ENCODE measurements at places on chromosomes 3 and 15.
A peak's percentile ranks its signal among the peaks of the same experiment; 100 is the strongest.

GRCh38 chr3:149340310-149340933 is 7.0 kb upstream of the TM4SF18 start:
- DNase-seq: peak; percentile 32

DNA sequence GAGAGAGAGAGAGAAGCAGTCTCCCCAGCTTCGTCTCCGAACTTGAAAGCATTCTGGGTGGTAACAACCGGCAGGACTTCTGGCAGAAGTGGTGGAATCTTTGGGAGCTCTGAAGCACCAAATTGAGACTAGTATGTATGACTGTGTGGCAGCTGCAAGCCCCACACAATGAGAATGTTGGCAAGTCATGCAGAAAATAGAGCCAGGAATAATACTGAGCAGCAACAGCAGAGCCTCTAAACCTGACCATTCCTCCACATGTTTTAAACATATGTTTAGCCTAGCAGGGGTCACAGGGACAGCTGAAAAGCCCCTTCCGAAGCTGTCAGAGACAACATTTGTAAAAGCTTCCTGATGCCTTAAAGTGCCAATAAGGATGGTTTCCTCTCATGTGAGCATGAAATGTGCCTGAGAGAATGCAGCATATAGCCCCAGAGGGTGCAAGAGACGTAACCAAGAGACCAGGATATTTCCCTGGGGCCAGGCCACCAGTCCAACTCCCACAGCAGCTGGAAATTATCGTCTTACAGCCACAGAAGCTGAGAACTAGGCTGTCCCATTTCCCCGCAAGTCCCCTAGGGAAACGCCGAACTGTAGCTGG is 178.6 kb upstream of the CCDC54 start:
- DNase-seq: peak; percentile 52

DNA sequence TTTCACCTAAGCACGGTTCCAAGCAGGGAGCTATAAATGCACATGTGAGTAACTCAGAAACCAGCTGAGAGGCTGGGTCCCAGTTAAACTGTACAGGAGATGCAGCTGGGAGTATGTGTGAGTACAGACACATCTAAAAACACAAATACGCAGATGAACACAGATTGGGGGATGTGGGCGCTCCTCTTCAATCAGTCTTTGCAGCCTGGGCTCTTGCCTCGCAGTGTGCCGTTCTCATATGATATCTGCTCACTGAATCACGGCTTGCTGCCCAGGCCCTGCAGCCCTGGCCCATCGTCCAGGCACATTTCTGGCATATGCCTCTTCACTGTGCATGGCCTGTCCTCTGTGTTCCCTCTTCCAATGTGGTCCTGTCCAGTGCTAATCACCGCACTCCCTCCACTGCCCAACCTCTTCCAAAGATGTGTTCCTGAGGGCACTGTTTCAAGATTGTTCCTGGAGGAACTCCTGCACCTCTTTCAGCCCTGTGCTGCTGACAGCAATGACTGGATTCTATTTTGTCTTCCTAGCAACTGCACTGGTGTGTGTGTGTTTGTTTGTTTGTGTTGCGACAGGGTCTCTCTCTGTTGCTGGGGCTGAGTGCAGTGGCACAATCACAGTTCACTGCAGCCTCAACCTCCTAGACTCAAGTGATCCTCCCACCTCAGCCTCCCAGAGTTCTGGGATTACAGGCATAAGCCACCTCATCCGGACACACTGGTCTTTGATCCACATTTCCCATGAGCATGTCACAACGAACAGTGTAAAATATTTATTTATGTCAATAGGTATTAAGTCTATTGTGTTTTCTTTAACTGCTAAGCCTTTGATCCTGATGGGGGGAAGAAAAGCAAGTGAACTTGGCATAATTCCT is 17.0 kb downstream of the CA12 start:
- no peak for DNase-seq

- no peak for DNase-seq
Measured at GRCh38 chr3:139101396-139101795, 56.7 kb upstream of the PRR23C start.

GRCh38 chr15:88342666-88343065 is 86.1 kb upstream of the NTRK3 start:
- DNase-seq: peak; percentile 16

GRCh38 chr3:61315871-61316270 is 64.6 kb upstream of the FHIT start:
- peak; percentile 51 for DNase-seq

GRCh38 chr15:25374143-25374542 is 64.7 kb downstream of the UBE3A start:
- DNase-seq: no peak

DNA sequence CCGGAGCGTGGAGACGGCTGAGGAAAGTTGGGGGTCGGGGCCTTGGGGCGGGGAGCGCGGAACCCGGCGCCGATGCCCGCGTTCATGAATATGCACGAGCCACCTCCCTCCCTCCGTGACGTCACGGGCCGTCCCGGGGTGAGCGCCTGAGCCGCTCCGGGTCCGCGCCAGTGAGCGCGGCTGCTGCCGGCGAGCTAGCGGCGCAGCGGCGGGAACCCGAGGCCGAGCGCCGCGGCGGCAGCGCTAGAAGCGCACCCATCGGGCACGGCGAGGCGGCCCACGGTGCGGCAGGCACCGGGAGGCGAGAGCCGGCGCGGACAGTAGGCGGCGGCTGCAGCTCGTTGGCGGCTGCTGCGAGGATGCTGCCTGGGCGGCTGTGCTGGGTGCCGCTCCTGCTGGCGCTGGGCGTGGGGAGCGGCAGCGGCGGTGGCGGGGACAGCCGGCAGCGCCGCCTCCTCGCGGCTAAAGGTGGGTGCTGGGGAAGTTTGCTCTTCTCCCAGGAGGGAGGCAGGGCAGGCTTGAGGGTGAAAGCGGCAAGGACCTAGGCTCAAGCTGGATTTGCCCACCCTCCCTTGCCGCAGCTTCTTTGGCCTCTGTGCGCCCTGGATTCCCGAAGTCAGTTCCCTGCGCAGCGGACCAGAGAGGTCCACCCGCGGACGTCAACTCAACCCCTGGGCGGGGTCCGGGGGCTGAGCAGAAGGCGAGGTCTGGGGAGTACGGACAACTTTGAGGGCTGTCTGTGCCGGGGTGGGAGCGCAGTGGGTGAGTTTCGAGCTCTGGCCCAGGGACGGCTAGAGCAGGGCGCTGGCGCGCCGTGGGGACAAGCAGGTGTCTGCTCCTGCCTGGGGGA is at the start of gene CLSTN2:
Gene CLSTN2, plus strand, starts transcription at position 170 of the 850 bp plus-strand sequence.
- peak; percentile 71 for DNase-seq

- no peak for DNase-seq
Measured at GRCh38 chr3:130256821-130257340, 88.6 kb upstream of the COL6A5 start.

GRCh38 chr15:45980366-45980765 is 345.5 kb downstream of the SQOR start:
- no peak for DNase-seq

DNA sequence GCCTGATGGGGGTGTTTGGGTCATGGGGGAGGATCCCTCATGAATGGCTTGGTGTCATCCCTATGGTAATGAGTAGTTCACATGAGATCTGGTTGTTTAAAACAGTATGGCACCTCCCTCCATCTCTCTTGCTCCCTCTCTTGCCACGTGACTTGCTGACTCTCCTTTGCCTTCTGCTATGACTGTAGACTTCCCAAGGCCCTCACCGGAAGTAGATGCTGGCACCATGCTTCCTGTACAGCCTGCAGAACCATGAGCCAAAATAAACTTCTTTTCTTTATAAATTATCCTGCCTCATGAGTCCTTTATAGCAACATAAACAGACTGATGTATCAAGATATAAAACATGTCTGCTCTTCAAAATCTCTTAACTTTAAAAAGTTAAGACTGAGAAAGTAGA is 96.1 kb downstream of the TFDP2 start:
- peak; percentile 7 for DNase-seq

DNA sequence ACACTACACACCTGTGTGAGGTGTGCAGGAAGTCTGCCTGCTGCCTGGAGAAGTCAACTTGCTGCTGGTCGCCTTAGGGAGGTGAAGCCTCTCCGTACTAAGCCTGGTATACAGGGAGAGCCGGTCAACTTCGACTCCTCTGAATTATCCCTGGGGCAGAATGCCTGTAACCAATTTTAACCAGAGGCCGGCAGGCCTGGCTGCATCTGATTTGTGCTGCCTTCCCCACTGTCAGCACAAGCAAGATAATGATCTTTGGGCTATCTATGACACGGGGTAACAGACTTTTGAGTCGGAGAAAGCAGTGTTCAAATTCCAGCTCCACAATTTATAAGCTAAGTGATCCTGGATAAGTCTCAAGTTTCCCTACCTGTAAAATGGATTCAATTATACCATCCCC is 42.3 kb downstream of the MAGEF1 start:
- DNase-seq: no peak

- DNase-seq: no peak
Measured at GRCh38 chr3:133283958-133284807, 115.7 kb upstream of the BFSP2 start.

GRCh38 chr3:13580256-13581023 is 31.5 kb downstream of the FBLN2 start:
- no peak for DNase-seq

DNA sequence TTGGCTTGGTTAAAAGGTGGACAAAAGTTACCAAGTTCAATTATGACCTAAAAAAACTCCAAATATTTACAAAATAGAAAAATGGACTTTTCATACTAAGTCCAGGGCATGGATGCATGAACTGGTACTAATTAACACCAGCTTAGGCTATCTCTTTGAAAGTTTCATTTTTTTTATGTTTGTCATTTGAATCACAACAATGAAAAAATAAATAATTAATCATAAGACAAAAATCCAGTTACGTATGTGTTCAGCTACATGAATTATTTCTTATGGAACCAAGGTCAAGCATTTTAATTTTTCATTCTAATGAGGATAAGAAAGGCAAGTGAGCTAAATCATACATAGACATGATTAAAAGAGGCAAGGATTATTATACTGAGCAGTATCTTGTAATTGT is 23.7 kb upstream of the STRIT1 start:
- DNase-seq: no peak

DNA sequence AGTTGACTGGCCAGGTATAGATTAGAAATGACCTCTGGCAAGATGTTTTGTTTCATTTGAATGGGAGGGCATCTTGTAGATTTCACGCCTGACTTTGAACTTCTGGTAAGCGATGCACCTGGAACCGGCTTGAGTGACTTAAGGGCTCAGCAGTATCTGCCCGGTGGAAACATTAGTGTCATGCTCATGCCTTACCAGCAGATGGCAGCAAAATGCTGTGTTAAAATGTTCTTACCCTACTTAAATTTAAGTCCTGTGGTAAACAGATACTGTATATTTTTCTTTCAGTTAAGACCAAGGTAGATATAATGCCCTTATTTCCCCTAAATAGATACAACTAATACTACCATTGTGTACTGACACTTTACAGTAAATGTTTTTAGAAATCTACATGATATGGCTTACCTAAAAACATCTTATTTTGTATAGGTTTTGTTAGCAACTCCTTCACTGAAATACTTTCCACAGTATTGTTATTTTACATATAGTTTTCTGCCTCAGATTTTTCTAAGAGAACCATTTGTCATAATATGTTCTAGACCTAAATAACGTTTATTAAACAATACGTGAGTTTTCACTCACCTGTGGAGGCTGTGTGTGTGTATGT is 25.5 kb downstream of the ASB7 start:
- peak; percentile 75 for DNase-seq

GRCh38 chr15:26882112-26882511 is 15.2 kb downstream of the GABRA5 start:
- no peak for DNase-seq

DNA sequence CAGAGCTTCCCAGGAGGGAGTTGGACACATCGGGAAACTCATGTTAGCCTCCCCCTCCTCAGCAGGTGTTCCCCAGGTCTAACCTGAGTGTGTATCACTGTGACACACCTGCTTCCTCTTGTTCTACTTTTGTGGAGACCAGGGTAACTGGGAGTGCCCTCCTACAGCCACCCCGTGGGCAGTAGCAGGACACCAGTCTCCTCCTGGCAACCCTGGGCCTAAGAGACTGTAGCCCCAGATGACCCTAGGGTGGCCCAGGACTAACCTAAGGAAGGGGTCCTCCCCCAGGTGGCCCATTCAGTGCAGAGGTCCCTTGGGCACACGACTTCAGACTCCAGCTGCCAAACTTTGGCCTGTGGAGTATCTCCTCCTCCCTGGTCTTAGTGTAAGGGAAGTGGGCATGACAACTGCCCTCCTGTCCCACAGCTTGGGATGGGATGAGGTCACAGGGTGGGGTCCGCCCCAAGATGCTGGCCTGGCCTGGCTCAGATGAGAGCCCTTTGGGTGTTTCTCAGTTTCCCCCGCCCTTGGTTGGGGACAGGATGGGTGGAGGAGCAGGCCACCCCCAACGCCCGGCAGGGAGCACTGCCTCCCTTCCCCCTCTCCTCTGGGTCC is 4.8 kb downstream of the CSK start:
- DNase-seq: no peak

Data from umbilical cord (tissue), 2 donors.